NCI-H1436 treated with DMSO at 0.1 percent for 48 hours (cell line): ENCODE measurements at places on chromosomes 2 and 18.

GRCh38 chr2:43882312-43882711, 43.5 kb downstream of the ABCG8 start:
- DNase-seq, result no peak

DNA sequence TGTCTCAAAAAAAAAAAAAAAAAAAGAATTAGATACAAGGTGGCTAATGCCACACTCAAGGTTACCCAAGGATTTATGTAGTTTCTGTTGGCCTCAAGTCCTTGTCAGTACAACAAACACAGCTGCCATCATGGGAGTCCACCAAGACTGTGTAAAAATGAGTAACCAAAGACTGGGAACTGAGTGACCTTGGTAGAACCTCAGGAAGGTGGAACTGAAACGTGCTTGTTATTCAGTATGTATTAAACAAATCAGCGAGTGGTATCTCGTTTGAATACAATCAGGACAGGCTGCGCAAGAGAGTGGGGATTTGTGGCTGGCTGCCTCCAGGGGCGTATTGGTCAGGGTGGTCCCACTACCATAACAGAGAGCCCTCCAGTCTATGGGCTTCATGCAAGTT, 1.6 kb upstream of the SFTPB start:
- DNase-seq, result no peak

DNA sequence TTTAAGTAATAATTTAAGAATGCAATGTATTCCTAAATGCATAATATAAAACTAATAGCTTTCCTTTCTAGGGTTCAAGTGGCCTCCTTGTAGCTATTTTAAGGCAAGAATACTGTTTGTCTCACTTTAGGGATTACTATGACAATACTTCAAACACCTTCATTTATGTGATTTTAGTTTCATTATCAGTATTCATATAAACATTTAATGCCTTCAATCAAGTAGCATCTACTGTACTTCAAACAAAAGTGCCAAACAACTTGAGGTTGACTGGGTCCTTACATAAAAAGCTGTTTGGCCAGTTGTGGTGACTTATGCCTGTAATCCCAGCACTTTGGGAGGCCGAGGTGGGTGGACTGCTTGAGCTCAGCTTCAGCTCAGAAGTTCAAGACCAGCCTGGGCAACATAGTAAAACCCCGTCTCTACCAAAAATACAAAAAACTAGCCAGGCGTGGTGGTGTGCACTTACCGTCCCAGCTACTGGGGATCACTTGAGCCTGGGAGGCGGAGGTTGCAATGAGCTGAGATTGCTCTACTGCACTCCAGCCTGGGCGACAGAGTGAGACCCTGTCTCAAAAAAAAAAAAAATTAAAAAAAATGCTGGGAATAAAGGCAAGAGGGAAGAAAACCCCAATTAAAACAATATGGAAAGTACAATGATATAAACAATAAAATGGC, 9.3 kb downstream of the MEX3C start:
- no peak for DNase-seq

DNA sequence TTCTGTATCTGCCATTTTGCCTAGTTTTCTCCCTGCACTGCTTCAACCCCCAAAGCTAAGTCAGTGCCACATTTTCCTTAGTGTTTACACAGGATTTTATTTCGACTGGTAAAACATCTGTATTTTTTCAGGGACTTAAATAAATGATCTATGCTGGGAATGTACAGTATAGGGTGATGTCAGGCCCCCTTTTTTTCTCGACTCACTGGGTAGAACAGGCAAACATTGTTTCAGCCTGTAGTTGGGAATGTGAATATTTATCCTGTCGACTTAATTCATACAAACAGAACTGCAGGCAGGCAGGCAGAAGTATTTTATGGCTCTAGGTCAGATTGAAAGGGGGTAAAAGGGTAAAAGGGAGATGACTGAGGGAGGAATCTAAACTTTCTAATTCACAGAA, 123.5 kb upstream of the ZFP36L2 start:
- DNase-seq, result no peak

- no peak for DNase-seq
These were observed 372.8 kb downstream of the TMX3 start for GRCh38 chr18:68342039-68342659.
